ENCODE measurements at places on chromosomes 12 and 14.

GRCh38 chr14:62126879-62127478, 364.8 kb downstream of the SNAPC1 start:
- DNase-seq = no peak

GRCh38 chr12:43436597-43436996, 115.4 kb downstream of the ADAMTS20 start:
- DNase-seq = no peak

DNA sequence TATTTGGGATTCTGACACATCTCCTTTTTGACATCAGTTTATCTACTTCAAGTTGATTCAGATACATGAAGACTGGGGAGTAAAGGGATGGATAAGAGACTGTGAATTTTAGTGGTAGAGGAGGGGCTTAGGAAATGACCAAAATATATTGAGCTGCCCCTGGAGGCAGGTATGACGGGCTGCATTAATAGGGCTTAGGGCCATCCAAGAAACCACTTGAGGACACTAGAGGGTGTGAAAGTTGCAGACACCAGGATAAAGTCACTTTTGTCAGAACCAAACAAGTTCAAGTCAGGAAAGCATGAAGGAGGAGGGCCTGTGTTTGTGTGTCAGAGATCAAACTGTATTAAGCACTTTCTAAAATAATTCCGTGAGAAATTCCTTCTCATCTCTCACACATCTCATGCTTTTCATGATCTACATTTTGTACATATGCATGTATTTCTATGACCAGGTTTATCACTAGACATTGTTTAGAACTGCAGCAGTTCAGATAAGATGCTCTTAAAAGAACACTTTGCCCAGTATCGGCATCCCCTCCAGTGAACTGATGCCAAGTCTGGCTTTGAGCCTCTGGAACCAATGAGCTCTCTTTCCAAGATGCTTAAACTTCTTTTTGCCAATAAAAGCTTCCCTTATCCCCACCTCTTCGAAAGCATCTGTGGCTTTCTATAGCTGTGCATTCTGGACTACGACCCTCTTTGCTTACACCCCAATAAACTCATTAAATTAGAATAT, 136.9 kb downstream of the SLC38A1 start:
- DNase-seq = peak; percentile 56

DNA sequence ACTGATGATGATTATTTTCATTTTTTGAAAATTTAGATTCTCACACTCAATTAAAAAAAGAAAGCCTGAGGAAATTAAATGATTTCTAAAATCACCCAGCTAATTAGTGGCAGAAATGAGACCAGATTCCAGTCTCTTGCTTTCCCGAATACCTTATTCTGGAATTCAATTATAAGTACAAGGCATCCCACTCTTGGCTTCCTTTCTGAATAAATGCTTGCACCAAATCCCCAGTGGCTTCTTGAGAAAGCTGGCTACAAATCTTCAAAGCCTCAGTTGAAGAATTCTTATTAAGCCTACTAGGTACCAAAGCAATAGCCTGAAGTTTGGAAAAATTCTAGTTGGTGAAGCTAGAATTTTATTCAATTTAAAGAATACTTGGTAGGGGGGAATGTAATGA, 476.6 kb downstream of the DIO2 start:
- DNase-seq = no peak
